Fibroblast of skin of back (primary cell): ENCODE measurements at places on chromosomes 4 and X.

- no peak for DNase-seq
Observed at GRCh38 chr4:119861731-119862130, 204.9 kb downstream of the MAD2L1 start.

DNA sequence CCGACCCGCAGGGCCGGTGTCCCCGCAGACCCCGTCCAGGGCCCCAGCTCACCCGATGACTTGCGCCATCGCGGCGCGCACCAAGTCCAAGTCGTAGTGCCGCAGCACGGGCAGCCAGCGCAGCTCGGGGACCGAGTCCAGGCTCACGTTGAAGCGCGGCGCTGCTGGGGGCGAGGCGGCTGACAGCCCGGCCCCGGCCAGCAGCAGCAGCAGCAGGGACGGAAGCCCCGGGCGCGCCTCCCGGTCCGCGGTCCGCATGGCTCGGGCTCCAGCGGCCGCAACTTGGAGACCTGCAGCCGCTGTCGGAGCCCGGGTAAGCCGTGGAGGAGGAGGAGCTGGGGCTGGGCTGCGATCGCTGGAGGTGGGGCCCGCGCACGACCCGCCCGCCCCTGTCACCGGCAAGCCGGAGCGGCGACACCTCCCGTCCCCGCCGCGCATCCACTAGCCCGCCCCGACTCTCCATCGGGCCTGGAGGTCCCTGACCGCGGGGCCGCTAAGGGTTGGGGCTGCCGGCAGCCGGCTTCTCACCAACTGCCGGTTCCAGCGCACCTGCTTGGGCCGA, at the start of gene NAAA:
TSS of gene NAAA (minus strand) at position 322 of the 562 bp plus-strand sequence. CDS start at position 258, 64 bp downstream.
- peak; percentile 76 for DNase-seq

DNA sequence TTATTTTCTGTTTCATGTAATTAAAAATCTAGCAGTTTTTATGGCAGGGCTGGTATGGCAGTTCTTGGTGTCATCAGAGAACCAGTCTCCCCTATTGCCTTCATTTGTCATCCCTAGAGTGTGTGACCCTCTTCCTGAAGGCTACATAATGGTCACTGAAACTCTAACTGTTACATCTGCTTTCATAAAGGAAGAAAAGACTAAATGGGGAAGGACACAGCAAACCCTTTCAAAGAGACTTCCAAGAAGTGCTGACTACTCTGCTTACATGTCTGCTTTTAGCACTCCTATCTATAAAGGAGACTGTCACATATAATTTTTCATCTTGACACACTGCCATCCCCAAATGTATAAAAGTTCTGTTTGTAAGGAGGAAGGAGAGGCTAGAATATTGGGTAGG, 105.9 kb upstream of the DIAPH2 start:
- no peak for DNase-seq

DNA sequence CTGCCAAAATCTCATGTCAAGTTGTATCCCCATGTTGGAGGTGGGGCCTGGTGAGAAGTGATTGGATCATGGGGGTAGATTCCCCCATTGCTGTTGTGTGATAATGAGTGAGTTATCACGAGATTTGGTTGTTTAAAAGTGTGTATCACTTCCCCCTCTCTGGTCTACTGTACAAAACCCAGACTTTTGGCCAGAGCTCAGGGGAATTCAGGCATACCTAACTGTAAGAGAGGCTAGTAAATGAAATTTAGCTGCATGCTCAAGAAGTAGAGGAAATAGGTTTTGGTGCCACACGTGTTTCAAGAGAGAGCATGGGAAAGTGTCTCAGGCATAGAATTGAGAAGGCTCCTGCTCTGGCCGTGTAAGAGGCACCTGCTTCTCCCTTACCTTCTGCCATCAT, 190.5 kb upstream of the GALNTL6 start:
- DNase-seq: no peak

DNA sequence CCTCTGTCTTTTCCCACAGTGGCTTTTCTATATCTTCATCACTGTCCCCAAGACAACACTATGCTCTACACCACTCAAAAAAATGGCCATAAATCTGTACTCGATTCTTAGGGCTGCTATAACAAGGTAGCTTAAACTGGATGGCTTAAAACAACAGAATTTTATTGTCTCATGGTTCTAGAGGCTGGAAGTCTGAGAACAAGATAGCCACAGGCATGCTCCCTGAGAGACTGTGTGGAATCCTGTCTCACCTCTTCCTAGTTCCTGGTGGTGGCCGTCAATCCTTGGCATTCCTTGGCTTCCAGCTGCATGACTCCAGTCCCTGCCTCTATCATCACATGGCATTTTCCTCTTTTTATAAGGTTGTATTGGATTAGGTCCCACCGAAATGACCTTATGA, 70.7 kb upstream of the DCLK2 start:
- peak; percentile 96 for DNase-seq

DNA sequence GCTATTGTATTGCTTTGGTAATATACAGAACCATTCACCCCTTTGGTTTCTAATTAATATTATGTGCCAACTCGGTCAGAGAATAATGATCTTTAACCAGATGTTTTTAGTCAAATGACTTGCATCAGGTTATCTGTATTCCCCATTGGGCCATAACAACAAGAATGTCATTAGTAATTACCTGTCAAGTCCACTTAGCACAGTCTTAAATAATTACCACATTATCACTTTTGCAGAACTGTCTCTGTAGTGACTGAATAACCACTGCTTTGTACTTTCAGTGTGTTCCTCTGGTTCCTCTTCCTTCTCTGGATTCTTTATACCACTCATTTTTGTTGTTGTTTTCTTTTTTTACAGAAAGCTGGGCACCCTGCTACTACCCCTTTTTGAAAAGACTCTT, 257.7 kb upstream of the SPOCK3 start:
- no peak for DNase-seq

- DNase-seq: no peak
Observed at GRCh38 chr4:109169170-109169569, 133.3 kb downstream of the COL25A1 start.

DNA sequence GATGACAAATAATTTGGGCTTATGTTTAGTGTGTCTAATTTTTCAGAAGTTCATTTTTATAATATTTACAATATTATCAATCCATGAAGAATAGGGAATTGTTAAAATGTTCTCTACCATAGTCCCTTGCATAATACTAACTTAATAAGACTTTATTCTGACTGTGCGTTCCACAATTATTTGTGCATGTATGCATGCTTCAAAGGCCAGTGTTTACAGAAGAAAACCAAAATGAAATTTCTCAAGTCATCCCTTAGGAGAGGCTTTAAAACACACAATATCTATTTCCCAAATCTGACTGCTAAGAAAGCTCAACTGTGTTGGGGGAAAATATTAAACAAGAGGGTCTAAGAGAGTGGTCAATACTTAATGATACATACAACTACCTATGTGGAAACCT, 226.3 kb upstream of the ANKRD50 start:
- DNase-seq: no peak

- DNase-seq: peak; percentile 33
Observed at GRCh38 chr4:56648021-56648823, 32.9 kb downstream of the HOPX start.

DNA sequence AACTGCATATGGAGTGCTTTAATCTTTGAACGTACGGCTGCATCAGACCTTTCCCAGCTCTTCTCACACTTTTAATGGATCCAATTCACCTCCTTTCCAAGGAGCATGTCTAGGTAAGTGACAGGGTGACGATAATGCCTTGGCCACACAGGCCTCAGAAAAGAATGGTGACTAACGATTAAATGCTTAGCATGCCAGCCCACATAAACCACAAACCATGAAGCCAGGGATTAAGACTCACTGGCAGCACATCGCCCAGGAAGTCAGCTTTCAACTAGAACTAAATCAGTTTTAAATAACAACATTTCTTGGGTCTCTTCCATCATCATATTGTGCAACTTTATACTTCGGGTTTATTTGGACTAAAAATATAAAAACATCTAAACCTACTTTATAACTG, 28.7 kb downstream of the INPP4B start:
- DNase-seq: peak; percentile 91

DNA sequence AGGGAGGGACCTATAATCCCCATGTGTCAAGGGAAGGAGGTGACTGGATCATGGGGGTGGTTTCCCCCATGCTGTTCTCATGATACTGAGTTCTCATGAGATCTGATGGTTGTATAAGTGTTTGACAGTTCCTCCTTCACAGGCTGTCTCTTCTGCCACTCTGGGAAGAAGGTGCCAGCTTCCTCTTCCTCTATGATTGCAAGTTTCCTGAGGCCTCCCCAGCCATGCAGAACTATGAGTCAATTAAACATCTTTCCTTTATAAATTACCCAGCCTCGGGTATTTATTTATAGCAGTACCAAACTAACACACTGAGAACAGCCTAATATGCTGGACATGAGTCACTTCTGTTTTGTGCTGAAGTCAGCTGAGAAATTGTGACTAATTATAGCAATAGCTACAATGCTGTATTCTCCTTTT, 656.9 kb upstream of the CPEB2 start:
- peak; percentile 73 for DNase-seq

- DNase-seq: peak; percentile 11
Observed at GRCh38 chr4:188822698-188823097, 683.5 kb downstream of the TRIML1 start.

DNA sequence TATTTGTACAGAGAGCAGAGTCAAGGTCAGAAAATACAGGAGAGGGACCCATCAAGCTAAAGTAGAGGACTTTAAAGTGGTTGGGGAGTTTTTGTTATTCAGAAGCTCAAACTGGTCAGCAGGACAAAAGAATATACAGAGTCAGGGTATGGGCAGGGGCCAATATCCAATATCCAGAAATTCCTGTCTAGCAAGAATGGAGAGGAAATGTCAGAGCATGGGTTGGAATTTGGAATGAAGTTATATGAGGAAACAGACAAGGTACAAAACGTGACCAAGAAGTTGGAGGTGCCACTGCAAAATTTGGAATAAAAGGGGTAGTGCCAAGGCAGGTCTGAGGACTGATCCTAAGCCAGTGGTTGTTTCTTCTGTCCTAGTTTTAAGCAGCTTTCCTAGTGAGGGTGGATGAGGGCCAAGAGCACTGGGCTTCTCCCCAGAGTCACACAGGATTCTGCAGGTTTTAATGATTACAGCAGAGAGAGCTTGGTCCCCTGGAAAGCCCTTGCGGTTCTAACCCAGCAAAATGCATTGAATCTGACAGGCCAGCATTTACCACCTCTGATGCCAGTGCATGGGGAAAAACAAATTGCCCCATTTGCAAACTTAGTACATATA, 304.7 kb upstream of the FTHL17 start:
- DNase-seq: no peak

DNA sequence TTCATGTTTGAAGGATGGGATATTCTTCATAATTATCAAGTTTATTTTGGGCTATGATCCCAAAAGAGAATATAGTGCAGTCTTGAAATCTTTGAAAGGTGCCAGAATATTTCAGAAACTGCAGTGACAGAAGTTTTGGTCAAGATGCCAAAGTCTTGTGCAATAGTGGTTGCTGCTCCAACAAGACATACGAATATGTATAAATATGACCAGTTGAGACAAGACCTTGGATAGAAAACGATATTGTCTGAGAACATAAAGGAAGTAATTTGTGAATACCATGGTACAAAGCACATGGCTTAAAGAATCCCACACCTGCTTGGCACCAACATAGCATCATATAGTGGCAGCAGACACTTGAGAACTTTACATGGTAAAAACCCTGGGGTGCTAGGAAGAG, 48.6 kb upstream of the AMELX start:
- peak; percentile 6 for DNase-seq

DNA sequence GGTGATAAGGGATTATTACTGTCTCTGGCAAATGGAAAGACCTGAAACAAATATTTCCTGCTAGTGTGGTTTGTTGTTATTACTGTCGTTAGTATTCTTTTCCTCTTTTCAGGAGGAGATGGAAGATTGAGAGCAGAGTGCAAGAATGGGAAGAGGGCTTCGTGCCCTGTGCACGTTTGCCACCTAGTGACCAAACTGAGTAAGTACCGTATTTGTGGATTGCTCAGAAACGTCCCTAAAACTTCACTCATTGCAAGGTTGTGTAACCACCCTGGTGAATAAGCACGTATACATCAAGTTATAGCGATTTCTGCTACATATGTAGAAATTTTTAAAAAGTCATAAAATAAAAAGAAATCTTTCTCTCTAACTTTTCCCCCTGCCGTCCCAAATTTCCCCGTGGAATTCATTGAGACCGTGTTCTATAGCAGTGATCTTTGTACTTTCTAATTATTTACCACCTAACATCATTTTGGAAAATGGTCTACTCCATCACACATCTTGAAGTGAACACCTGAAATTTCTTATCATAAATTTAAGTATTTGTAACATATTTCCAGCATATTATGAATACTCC, 24.3 kb downstream of the LINC00632 start:
- DNase-seq: peak; percentile 42

DNA sequence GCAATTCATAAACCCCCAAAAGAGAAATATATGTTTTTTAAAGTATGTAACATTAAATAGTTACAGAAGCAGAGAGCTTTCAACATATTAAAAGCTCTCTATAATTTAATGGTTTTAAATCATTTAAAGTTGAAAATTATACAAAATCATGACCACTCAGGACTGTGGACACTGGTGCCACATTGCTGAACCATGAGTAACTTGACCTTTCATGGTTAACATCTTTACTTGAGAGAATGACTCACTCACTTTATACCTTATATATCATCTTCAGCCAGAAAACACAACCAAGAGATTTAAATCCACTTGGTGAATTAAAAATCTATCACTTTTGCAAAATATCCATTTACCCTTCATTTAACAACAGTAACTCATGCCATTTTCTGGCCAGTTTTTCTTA, 584.3 kb upstream of the SMIM31 start:
- peak; percentile 2 for DNase-seq

DNA sequence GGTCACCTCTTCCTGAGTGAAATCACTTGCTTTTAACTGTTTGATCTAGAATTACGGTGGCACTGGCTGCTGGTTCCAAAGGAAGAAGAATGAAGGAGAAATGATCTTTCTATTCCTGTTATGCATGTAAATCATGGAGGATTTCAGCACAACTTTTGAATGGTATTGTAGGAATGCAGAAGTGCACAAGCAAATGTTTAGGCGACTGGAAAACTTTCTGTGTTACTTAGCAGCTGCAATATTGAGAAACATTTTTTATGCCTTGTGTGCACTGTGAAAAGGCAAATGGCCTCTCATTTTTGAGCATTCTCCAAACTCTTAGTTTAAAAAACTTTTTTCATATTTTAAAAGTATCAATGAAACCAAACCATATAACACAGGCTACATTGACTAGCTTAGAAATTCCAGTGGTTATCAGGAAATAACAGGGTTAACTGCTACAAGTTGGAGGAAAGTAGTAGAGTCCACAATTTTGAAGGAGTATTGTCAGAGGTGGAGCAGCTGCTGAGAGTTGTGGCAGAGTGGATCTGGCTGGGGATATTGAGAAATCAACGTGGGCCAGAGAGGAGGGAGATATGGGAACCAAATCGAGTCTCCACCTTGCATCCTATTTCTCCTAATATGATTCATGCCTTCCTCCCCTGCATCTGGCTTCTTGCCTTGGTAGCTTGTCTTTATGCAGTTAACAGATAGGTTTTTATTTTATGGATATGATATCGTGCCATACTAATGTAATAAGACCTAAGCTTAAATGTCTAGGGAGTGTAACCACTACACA, 32.0 kb upstream of the FHL1 start:
- DNase-seq: peak; percentile 33

DNA sequence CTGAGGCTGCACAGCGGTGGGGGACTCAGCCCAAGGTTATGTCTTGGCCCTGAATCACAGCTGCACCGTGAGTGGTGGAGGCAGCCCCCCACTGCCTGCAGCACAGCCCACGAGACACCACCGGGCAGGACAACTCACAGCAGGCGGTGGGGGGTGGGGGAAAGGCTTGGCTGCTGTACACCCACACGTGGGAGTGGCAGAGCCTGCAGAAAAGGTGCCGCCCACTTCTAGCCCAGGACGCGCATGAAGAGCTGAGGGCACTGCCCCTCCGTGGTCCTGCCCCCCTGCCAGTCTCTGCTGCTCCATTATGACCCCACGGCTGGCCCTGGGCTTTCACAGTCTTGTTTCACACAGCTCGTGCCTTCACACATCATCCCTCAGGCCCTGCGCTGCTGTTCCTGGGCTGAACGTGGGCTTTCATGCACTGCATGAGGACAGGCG, 40.8 kb downstream of the FGFRL1 start:
- DNase-seq: no peak
